ENCODE measurements at places on chromosomes 11 and 22.

- DNase-seq = no peak
Measured at GRCh38 chr11:75591966-75592365, 29.9 kb downstream of the SERPINH1 start.

- peak; percentile 75 for DNase-seq
Measured at GRCh38 chr22:35301372-35301874, 1.7 kb downstream of the TOM1 start.

DNA sequence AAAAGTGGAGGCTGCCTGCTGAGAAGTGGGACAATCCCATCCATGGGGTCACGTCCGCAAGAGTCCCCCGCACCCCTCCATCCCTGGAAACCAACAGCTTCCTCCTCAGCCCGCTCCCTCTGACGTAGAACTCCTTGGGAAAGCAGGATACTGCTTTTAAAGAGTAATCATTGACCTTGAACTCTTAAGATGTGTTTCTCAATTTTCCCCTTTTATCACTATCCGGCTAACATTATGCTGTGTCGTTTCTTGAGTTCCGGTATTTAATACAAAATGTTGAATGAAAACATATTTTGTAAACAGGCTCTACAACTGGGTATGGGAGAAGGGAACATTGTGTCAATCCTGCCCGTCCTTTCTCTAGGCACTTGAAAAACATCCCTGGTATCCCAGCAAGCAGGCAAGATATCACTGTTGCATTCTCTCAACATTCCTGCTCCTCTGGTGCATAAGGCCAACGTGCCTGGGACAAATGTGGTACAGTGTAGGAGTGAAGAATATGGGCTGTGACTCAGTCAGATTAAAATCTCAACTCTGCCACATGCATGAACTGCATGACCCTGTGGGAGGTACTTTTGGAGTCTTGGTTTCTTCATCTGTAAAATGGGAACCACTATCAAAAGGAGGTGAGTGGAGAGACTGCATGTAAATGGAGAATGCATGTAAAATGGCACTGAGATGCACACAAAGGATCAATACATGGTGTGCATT, 52.8 kb downstream of the WT1 start:
- DNase-seq = peak; percentile 61

GRCh38 chr22:49086181-49086580, 741.5 kb downstream of the BRD1 start:
- no peak for DNase-seq

GRCh38 chr22:37287550-37287951, 5.2 kb downstream of the CYTH4 start:
- DNase-seq = no peak

DNA sequence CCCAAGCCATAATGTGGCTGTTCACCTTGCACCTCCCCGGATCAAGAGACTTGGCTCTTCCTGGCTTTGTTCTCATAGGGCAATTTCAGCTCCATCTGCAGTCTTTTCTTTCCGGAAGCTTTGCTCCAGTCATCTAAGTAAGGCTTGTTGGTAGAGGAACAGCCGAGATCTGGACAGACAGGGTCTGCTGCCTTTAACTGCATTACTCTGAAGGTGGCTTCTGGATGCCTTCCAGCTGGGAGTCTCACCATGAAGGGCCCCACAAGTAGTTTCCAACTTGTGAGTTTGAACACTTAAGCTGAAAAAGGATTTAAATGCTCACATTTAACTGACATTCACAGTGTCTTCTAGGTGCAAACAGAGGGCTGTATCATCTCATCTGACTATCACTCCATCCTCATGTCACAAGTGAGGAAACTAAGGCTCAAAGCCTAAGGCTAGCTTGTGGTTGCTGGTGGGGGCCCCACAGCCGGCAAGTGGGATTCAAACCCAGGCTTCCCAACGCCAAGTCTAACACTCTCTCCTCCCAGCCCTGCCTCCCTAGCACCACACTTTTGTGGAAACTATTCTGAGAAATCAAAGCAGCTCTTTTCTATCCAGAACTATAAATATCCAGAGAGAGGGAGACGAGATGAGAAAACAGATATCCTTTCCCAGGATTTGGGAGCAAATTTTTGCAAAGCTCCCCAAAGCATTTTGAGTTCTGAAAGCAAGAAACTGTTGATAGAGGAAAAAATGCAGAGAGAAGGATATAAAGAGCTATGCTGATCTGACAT, 58.4 kb downstream of the GALNT18 start:
- no peak for DNase-seq

DNA sequence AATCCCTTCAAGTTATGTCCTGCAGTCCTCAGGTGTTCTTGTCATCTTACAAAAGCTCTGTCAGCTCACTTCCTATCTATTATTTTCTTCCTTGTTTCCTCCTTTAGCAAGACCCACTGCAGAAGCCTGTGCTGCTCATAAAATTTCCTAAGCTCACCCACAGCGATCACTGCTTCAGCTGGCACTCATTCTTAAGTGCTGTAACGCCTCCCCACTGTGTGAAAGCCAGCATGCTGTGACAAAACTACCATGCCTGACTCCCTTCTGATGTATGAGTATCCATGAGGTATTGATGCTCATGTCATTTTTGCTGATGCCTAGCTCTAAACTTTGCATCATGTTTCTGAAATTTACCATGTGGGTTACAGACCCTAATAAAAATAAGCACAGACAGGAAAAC, 41.5 kb upstream of the CNTN5 start:
- DNase-seq = no peak

DNA sequence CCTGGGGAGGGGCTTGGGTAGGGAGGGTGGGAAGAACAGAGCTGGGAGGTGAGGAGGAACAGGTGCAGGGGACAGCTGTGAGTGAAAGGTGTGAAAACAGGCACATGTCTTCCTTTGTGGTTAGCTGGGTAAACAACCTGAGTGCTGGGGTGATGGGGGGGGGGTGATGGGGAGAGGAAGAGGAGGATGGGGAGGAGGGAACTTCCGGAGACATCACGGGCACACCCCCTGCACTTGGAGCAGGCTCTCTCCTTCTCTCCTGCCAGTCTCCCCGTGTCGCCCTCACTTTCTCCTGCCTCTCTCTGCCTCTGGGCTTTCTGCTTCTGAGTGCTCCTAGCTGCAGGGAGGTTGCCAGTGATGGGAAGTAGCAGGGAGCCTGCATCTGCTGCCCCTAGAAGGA, 8.8 kb downstream of the CXCR5 start:
- no peak for DNase-seq

DNA sequence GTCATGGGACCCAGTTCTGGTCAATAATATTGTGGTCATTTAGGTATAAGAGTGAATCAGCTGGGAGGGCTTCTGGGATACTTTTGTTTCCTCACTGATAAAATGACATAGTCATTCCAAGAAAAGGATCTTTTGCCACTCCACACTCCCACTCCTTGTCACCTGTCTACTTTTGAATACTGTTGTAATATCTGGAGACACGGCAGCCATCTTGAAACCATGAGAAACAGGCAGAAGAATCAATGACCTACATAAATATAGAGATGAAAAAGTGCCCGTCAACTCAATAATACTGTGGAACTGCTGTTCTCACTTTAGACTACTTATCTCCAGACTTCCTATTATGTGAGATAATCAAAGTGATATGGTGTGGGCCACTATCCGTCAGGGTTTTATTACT, 154.2 kb downstream of the CCDC34 start:
- DNase-seq = no peak

- no peak for DNase-seq
Measured at GRCh38 chr11:9029422-9029821, 25.6 kb upstream of the NRIP3 start.

DNA sequence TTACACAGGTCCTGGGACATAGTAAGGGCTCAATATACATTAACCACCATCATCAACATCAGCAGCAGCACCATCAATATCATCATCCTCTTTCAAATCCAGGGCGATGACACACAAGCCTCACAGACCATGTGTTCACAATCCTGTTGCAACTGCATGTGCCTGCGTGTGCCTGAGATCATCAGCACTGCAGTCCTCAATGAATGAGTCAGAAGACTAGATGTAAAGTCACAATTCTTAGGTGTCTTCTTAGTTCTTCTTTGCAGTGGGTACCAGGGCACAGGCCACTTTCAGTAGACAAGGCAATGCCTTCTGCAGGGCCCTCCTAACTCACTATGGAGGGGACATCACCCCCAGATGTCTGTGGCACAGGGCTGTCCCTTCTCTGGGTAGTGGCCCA, 111.1 kb downstream of the MYO18B start:
- no peak for DNase-seq

DNA sequence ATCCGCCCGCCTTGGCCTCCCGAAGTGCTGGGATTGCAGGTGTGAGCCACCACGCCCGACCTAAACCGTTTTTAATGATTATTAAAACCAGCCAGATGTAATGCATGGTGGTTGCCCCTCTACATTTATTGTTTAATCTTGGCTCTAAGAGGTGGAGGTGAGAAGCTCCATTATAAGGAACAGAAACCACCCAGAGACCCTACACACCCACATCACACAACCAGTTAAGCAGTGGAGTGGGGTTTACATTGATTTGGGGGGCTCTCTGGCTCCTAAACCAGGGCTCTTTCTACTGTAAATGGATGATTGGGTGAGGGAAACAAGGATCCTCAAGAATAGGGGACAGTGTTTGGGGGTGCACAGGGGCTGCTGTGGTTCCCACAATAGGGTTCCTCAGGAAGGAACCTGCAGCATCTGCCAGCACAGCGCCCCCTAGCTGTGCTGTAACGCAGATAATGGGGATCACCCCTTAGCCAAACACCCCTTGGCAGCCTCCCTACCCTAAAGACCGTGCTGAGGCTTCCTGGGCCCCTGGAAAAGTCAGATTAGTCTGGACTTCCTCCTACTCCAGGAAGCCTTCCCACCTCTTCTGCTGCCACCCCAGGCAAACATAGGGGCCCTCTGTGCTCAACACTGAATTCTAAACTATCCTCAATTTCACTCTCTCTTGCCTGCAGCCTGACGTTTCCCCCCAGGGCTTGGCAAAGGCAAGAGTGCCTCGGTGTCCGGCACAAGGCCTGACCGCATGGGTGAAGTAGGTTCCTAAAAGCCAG, 2.4 kb downstream of the MPST start:
- DNase-seq = no peak

DNA sequence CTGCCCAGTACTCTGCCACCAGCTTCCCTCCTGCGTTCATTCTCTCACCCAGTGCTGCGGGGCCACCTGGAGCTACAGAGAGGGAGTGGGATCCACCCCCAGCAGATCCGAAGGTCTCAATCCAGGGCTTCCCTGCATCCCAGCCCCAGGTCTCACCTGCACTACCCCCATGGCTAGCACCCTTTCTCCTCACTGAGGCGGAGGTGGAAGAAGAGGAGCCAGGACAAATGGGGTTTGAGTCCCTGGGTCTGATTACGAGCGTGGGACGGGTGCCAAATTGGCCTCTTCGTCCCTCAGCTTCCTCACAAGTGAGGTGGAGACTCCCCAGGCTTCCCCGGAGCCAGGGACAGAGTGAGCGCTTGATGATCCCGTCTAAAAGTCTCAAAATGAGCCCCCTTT, 64.2 kb downstream of the NFAM1 start:
- DNase-seq = no peak

GRCh38 chr11:11395126-11395525, 42.1 kb upstream of the CSNK2A3 start:
- DNase-seq = no peak

GRCh38 chr11:80521592-80521991, 1080.8 kb upstream of the TENM4 start:
- no peak for DNase-seq
